Tongue (tissue), 3 donors: ENCODE measurements at places on chromosomes 1 and 21.

- DNase-seq = no peak
Measured at GRCh38 chr1:114455102-114455785, 55.8 kb downstream of the TRIM33 start.

- no peak for DNase-seq
Measured at GRCh38 chr1:19785660-19786059, 14.1 kb downstream of the TMCO4 start.

GRCh38 chr1:162937716-162938395 is 76.9 kb upstream of the CCDC190 start:
- peak; percentile 19 for DNase-seq

DNA sequence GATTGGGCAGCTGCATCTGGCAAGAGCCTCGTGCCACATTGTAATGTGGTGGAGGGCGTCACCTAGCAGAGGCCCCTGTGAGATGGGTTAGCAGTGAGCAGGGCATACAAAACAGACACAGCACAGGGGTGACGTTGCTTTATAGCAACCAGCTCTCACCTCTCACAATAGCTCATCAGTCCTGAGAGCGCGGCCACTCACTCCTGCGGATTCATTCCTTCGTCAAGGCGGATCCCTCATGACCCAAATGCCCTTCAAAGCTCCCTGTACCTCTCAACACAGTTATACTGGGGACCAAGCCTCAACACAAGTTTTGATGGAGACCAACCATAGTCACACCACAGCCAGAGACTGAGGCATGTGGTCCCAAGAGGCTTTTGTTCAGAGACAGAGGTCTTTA is 22.9 kb downstream of the SLC37A1 start:
- no peak for DNase-seq

- DNase-seq = peak; percentile 37
Measured at GRCh38 chr1:161727256-161727924, 6.0 kb downstream of the FCRLB start.

DNA sequence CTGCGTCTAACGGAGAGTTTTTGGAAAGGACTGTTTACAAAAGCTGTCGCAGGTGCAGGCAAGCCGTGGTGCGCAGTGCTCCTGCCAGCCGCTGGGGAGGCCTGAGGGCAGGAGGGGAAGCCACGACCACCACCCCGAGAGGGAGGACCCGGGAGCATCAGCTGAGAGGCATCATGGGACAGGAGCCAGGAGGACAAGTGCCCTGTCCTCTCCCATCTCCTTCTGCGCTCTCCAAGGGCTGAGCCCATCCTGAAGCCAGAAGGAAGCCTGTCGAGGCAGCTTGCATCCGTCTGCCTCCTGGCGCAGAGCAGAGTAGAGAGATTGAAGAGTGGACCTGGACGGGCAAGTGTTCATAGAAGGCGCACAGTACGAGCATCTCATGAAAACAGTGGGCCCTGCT is 310.9 kb downstream of the KIF26B start:
- no peak for DNase-seq

- no peak for DNase-seq
Measured at GRCh38 chr1:226069811-226070489, 7.4 kb downstream of the H3-3A start.

GRCh38 chr1:3380469-3380868 is 74.0 kb upstream of the ARHGEF16 start:
- DNase-seq = no peak

- no peak for DNase-seq
Measured at GRCh38 chr1:54167422-54168139, 14.8 kb upstream of the CDCP2 start.

- DNase-seq = peak; percentile 15
Measured at GRCh38 chr1:79859212-79859948, 852.9 kb upstream of the ADGRL4 start.

GRCh38 chr1:59180735-59181134 is 116.2 kb upstream of the FGGY start:
- no peak for DNase-seq

GRCh38 chr21:31030367-31031106 is 7.7 kb downstream of the KRTAP19-8 start:
- no peak for DNase-seq

DNA sequence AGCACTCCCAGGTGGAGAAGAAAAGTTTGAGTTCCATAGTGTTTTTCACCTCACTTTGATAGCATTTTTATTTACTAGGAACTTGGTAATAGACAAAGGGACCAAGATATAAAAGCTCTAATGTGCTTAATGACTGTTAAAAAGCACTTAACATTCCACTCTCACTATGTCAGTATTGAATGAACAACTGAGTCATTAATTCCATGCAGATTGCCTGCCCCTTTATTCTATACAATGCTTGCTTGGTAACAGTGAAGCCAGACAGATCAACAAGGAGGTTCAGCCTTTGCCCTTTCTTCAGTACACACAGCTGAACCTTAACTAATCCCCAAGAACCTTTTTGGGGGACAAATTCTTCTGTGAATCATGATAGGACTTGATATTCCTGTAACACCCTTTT is 425.5 kb downstream of the NUF2 start:
- DNase-seq = no peak

GRCh38 chr1:2115008-2115641 is 64.9 kb downstream of the PRKCZ start:
- DNase-seq = no peak

DNA sequence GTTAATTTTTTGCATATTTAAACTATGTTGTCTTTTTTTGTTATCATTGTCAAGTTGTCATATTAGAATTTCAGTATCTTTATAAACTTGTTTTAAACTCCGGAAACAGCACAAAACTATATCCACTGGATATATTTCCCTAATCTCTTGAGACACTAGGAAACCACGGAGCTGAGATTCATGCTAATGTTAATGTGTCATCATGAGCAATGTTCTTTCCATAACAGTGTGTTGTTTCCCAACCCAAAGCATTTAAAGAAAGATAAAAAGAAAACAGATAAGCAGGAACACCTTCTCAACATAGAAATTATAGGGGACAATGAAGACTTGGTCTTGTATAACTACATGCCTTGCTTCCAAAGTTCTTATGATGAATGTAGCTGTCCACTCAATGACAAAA is 626.2 kb upstream of the TMPRSS15 start:
- no peak for DNase-seq

- no peak for DNase-seq
Measured at GRCh38 chr1:168091720-168092550, 44.8 kb downstream of the GPR161 start.

DNA sequence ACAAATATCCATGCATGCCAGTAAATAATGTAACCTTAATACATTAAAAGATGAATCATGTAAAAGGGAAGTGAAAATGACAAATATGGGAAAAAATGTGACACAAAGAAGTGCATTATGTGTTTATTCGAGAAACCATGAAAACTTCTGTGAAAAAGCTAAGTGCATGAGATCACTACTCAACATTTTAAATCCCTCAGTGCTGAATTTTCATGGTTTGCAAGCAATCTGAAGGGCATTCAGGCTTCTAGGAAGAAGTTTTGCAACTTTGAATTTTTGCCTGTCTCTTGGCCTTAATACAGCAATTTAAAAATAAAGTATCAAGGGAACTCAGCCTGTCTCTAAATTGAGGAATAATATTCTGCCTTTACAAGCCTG is 78.2 kb downstream of the MAP3K7CL start:
- DNase-seq = peak; percentile 44

DNA sequence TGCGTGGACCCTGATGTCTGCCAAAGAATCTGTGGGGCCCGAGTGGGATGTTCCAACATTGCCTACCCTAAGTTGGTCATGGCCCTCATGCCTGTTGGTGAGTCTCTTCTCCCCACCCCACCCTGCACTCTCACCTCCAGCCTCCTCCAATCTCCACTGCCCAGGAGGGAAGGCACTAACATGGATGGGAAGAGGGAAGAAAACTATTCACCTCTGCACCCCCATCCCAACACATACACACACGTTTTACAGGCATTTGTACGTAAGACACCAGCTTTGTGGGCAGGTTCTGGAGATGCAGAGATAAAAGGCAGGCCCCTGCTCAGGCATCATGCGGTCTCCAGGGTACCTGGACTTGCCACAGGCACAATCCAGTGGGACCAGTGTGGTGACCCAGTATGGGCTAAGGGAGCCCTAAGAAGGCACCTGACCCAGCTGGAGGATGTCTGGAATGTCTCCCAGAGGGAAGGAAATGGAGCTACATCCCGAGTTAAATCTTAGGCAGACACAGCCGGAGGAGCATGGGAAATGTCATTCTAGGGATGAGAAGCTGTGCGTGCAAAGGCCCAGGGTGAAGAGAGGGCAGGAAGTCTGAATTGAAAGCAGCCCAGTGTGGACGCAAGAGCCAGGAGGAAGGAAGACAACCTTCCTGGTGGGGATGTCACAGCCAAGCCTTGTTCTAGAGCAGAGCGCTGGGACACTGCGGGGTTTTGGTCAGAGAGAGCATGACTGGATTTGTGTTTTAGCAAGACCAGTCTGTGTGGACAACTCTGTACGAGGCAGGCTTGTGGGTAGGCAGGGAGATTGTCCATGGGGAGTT is 11.4 kb downstream of the SLC5A9 start:
- no peak for DNase-seq

GRCh38 chr1:201946224-201946908 is at the start of gene LMOD1:
LMOD1 (minus strand) TSS chr1:201946548; CDS start chr1:201946340, 208 bp downstream.
- peak; percentile 88 for DNase-seq

DNA sequence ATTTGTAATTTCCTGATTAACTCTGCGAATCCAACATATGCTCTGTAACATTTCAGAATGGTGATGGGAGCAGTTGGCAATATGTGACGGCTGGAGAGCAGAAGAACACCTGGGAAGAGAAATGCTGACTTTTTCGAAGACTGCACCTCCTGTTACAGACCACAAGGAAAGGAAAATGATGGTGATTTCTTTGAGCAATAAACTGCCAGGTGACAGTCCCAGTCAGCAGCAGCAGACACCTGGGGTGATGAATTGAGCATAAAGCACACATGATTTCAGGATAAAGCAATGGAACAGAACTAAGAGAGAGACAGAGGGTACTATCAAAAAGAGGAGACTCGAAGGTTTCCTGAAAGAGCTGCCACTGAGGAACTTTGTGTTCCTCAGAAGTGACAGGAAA is 528.6 kb downstream of the NEGR1 start:
- no peak for DNase-seq

DNA sequence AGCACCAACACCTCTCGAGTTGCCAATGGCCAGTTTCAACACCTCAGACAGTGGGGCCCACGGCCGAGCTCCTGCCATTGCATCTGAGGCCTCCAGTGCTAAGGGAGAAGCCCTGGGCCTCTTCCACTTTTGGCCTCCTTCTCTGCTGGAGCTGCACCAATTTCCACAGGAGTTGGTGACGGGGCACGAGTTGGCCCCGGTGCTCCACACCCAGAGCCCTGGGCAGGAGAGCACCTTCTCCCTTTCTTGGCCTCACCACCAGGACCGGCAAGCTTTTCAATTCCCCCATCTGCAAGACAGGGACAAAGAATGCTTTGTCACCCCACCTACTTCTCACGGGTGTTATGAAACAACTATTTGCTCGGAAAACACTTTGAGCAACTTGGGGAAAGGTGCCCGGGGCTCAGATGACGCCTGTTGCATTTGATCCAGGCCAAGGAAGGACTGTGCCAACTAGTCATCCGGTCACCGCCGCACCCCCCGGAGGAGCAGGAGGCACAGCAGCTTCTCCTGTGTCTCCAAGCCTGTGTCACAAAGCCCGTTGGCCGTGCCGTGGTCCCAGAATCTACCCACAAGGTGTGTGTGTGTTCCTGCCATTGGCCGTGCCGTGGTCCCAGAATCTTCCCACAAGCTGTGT is 55.2 kb downstream of the TOMM20 start:
- peak; percentile 67 for DNase-seq

GRCh38 chr1:97314685-97315084 is 593.1 kb downstream of the PTBP2 start:
- DNase-seq = no peak
